NCI-H1092 treated with DMSO at 0.1 percent for 48 hours (cell line): ENCODE measurements at places on chromosomes 5 and 9.

DNA sequence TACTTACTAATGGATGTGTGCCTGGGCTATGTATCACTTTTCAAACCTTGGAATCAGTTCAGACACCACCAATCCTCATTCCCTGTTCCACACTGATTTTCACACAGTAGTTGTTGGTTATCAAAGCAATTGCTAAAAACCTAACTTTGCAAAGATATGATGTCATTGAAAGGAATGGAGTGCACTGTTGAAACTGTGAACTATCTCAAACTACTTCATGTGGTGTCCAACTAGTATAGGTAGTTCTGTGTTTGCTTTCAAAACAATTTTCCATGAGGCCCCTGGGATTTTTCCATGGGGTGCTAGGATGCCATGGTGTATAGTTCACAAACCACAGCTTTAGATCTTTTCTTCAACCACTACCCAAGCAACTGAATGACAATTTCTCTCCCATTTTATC is 17.8 kb downstream of the INIP start:
- no peak for DNase-seq

GRCh38 chr5:168879929-168880328 is 300.8 kb upstream of the PANK3 start:
- peak; percentile 1 for DNase-seq

DNA sequence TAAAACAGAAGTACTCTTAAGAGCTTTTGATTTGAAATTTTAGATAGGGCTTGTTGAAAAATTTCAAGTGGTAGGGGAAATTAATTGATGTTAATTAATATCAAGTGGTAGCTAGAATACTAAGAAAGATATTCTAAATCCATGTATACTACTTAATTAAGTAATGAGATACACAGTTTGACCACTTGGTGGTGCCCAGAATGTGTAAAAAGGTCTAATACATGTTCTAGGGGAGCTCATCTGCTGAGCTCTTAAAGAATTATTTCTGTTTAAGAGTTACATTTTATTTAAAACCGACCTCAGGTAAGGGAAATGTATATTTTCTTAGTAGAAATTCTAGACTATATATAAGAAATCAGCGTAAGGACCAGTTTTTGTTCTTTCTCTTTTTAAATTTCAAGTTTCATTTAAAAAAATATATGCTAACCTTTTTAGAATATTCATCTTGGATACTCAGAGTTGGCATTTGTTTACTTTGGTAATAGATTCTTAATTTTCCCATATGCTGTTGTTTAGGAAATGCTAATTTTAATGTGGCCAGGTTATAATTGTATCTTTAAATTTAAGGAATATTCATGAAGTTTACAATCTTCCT is 61.5 kb downstream of the LNPEP start:
- DNase-seq = peak; percentile 39

GRCh38 chr5:110323357-110323756 is 403.1 kb downstream of the TMEM232 start:
- DNase-seq = no peak

DNA sequence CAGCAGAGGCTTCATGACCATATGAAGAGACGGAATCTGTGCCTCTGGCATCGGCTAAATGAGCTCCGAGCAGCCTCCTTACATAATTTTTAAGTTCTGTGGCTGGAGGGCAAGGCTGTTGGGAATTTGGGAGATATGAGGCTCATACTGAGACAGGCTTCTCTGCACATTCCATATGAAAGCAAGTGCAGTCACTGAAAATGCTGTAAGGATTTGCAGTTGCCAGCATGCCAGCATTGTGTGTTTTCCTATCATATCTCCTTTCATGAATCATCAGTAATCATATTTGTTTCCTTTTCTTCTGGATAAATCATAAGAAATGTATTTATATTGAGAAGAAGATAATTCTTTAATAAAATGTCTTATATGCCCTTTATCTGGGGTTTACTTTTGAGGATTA is 775.4 kb downstream of the SEMA5A start:
- DNase-seq = no peak

DNA sequence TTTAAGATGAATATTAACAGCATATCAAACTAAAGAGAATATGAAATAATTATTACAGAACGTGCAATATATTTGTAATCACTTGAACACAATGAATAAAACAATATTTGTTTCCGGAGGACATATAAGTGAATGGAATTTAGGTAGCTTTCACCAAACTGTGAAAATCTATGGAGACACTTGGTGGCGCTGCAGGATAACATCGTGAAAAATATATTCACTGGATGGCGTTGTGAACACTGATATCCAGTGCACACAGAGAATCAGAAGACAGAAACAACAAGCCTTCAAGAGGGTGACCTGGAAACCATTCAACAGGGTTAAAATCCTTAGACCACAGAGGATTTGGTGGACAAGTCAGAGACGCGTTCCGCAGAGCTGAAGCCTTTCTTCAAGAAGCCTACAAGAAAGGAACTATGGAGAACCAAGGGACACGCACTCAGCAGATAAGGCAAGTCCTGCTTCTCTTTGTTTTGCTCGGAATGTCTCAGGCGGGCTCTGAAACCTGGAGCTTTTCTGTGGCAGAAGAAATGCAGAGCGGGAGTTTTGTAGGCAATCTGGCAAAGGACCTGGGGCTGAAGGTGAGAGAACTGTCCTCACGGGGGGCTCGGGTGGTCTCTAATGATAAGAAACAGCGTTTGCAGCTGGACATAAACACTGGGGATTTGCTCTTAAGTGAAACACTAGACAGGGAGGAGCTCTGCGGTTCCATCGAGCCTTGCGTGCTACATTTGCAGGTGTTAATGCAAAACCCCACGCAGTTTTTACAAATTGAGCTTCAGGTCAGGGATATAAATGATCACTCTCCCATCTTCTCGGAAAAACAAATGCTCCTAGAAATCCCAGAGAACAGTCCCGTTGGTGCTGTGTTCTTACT is at the start of gene PCDHB11:
Gene PCDHB11 (plus strand): TSS at position 269 of the 877 bp plus-strand sequence. CDS start 148 bp downstream, at position 417.
- no peak for DNase-seq

DNA sequence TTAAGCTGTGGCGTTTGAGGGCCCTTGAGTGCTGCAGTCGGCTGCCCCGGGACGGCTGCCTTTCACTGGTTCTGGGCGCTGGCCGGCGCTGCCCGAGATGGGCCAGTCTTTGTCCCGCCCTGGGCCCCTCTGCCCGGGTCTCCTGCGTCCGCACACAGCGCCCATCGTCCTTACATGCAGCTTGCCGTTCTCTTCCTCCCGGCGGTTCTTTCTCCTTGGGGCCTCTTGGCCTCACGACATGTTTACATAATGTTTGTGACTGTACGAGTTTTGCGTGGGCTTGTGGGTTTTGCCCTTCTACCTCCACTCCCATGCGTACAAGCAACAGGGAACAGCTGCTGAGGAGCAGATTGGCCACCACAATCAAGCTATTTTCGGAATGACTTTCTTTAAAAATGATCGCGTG is 618 bp downstream of the TNPO1 start:
- peak; percentile 60 for DNase-seq

GRCh38 chr5:100758780-100759179 is 144.3 kb downstream of the ST8SIA4 start:
- DNase-seq = peak; percentile 1

DNA sequence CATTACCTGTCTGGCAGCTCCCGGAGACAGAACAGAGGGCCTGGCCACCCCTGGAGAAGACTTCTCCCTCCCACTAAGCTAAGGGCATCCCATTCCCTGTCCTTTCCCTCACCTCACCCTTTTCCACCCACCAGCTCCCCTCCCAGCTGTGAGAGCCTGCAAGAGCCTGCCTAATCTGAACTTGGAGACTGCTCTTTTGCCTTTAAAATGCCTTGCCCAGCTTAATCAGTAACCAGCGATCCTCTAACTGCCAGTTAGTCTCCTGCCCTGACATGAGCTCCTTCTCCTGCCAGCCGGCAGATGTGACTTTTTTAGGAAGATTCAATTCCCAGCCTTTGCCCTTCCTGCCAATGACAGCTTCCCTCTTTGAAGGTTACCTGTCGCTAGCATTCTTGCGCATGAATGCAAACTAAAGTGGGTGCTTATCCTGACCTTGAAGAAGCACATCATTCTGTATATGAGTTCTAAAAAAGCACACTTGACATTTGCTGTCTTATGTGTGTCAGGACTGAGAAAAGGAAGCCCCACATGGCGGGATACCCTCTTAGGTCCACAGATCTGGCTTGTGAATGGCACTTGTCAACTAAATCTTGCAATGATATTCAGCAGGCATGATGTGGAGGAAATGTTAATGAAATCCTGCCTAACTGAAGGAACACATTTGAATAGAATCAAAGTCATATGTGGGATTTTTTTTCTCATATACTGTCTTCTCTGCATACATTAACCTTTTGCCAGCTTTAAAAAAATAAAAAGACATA is 411.2 kb upstream of the SLC30A5 start:
- DNase-seq = no peak

DNA sequence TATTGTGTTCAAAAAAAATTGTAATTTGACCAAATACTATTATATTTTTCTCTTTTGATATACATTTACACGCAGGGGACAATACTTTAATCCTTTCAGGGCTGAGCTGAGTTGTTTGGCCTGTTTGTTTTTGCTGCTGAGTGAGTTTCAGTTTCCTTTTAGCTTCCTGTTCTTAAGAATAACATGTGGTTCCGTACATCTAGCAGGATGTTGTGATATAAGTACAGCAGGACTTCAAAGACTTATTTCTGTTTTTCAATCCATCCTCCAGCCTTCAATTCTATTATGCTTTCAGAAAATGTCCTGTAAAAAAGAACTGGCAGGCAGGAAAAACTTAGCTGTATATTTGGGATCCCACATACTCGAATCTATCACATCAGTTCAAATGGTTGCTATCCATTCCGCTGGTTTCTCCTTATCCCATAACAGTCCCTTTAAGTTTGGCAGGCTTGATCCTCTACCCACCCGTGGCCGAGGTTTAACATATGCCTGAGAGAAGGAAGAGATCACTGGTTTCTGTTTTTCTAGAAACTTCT is 1037.3 kb upstream of the ACO1 start:
- no peak for DNase-seq

GRCh38 chr9:72443855-72444254 is 77.6 kb upstream of the TMC1 start:
- no peak for DNase-seq

- peak; percentile 46 for DNase-seq
Observed at GRCh38 chr9:124769549-124770358, 1.4 kb downstream of the NR6A1 start.

- DNase-seq = no peak
Observed at GRCh38 chr5:152869971-152870370, 464.9 kb upstream of the NMUR2 start.

- no peak for DNase-seq
Observed at GRCh38 chr9:99850736-99851499, 29.2 kb downstream of the NR4A3 start.

DNA sequence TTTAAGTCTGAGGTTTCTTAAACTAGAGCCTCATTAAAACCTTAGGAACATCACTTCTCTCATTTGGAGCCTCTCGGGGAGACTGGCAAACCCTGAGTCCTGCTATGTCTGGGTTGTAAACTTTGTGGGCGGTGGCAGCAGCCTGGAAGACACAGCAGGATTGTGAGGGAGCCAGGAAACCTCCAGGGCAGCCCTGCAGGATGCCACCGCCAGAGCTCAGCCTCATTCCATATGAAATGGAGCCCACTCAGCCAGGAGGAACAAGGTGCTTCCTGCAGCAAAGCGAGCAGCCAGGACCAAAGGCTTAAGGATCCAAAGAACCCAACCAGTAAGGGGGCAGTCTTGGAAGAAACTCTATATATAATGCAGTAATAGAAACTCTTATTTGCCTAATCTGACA is 37.9 kb upstream of the IDNK start:
- no peak for DNase-seq

DNA sequence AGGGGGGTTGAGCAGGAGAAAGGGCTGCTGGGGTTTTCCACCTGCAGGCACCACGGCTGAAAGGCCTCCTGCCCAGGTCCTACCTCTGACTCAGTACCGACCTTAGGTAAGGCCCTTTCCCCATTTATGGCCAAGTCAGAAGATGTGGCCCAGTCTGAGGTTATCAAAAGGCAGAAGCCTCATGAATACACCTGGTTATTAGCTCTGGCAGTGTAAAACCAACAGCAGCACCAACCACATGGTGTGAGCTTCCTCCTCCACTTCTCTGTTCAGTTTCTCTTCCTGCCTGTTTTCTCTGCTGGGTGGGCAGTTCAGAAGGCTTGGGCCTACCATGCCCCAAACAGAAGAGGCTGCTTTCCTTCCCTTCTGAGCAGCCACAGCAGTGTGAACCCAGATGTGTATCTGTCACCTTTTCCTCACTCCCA is 86.9 kb downstream of the UGCG start:
- DNase-seq = no peak

DNA sequence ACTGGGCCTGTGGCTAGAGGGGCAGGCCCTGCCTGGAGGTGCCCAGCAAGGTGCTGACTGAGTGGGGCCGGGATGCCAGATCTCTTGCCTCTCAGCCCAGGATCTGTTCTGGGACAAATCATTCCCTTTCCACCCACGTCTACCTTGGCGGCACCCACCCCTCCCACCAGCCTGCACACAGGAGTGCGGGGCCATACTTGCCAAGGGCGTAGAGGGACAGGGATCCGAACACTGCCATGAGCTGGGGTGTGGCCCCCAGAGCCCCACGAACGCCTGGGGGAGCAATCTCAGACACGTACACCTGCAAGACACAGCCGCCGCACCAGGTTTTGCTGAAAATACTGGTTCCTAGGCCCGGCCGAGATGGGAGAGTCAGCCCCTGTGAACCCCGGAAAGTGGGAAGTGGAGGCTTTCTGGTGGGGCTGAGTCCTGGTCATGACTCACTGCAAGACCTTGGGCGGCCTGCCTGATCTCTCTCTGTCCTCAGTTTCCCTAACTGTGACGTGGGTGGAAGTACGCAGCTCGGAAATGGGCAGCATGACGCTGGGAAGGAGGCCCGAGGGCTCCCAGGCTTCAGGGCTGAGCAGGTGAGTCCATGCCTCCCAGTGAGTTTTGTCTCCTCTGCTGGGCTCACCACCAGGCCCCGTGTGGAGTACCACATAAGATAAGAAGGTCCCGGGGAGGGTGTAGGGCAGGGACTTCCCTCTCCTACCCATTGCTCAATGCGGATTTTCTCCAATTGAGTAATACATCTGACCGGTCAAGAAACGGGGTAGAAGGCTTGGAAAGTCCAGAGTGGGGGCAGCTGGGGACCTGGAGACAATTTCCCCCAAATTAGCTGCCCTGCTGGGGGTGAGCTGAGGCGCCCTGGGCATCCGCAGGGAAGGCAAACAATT is 2.6 kb downstream of the SLC2A6 start:
- no peak for DNase-seq

DNA sequence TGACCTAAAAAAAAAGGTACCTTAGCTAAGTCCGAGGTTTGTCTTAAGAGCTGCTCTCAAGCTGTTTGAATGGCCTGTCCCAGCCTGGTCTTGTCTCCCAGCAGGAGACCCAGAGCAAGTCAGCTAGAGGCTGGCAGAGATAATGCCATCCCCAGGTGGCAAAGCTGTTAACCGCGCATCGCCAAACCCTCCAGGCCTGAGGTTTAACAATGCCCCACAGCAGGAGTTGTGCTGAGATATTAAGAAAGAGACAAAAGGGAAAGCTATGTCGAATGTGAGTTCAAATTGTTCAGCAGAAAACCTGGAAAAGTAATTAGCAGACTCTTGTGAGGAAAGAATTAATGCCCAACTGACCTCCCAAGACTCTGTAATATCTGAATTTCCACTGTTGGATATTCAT is 187.1 kb downstream of the FSTL4 start:
- peak; percentile 3 for DNase-seq
